ENCODE measurements at places on chromosomes 1 and 21.

- DNase-seq: no peak
Observed at GRCh38 chr1:229993060-229993459, 74.0 kb upstream of the GALNT2 start.

GRCh38 chr1:227891955-227892488 is 55.7 kb downstream of the WNT9A start:
- DNase-seq: no peak

- no peak for DNase-seq
Observed at GRCh38 chr1:109241344-109241743, 8.0 kb upstream of the CELSR2 start.

- no peak for DNase-seq
Observed at GRCh38 chr1:196543833-196544232, 64.4 kb downstream of the KCNT2 start.

DNA sequence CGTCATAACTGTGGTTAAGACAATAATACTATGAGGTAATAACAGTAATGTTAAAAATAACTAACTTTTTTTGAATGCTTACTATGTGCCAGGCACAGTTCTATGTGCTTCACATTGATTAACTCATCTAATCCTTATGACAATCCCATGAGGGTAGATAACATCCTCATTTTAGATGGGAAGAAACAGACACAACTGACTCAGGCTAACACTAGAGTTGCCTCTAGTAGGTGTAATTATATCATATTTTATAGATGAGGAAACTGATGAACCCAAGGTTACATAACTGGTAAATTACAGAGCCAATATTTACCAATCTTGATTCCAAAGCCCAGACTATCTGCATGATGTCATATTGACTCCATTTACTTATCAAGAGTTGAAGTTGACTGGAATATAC is 23.5 kb downstream of the SERPINC1 start:
- DNase-seq: no peak

GRCh38 chr1:200975458-200975857 is 48.1 kb downstream of the KIF21B start:
- DNase-seq: no peak

Data from stimulated activated CD8-positive, alpha-beta memory T cell treated with anti-CD3 and anti-CD28 coated beads, Interleukin-7, amount 100 ng/mL, for 1 hour (primary cell).